ENCODE measurements at places on chromosomes 5 and 9. TPM values are rescaled to one million over a fixed set of nuclear protein-coding genes. Genes with fewer than 3 reads are reported as not detected.

GRCh38 chr5:1951165-1951816 lies 68.6 kb upstream of the IRX4 start:
- no peak overlapping the region for H3K27ac ChIP-seq
- no peak for DNase-seq
- H3K36me3 ChIP-seq = no peaks in the 10 kb centered on the region
- H3K27me3 ChIP-seq = no peaks in the 10 kb centered on the region
- no peaks in the 10 kb centered on the region for H3K4me1 ChIP-seq

- no peak overlapping the region for H3K4me3 ChIP-seq
- no peak overlapping the region for H3K27ac ChIP-seq
- no peak for DNase-seq
- H3K36me3 ChIP-seq = no peaks in the 10 kb centered on the region
- no peaks in the 10 kb centered on the region for H3K4me1 ChIP-seq
- H3K27me3 ChIP-seq = no peaks in the 10 kb centered on the region
Measured at GRCh38 chr5:98535901-98536300, 237.6 kb upstream of the RGMB start.

- H3K27me3 ChIP-seq = no peaks in the 10 kb centered on the region
- H3K27ac ChIP-seq = no peak overlapping the region
- DNase-seq = no peak
- no peak overlapping the region for H3K4me3 ChIP-seq
- no peaks in the 10 kb centered on the region for H3K4me1 ChIP-seq
Measured at GRCh38 chr9:88657893-88658292, 122.9 kb downstream of the NXNL2 start.

EEIG1 gene
- 32.8 TPM for total RNA-seq

RANBP17 gene
- 0.96 TPM for total RNA-seq

All from ascending aorta (tissue), 2 donors.